ENCODE measurements at places on chromosomes 3 and 15. TPM values are rescaled to one million over a fixed set of nuclear protein-coding genes. Genes with fewer than 3 reads are reported as not detected.

DNA sequence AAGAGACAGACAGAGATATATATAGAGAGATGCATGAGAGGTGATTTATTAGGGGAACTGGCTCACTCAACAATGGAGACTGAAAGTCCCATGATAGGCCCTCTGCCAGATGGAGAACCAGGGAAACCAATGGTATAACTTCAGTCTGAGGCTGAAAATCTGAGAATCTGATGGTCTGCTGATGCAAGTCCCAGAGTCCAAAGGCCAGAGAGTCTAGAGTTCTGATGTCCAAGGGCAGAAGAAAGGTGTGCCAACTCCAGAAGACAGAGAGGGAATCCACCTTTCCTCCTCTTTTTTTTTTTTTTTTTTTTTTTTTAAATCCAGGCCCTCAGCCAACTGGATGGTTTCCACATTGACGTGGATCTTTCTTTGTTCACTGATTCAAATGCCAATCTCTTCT lies 197.9 kb upstream of the MEIS2 start:
- DNase-seq, result no peak

DNA sequence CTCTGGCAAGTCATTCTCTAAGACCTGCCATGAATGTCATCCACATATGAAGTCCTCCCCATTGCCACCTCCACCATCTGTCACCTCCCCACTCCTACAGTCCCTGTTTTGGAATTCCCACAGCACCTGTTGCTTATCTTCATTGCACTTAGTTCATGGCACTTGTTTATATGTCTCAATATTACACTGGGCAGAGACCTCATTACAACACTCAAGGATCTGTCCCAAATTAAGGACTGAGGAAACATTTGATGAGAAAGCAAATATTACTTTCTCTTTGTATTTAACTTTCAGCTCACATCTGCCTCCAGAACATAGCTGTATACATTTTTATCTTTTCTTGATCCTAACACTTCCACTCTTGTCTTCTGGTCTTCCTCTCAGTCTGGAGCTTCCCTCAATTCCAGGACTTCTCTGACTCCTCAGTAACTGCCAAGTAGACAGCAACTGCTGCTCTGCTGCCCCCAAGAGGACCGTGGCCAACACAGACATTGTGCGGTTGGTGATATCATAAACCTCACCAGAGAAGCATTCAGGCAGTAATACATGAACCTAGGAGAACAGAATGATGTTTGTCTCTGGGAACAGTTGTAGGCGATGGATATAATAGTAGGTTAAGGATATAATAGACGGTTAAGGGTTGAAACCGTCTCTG lies 45.0 kb upstream of the FGF12 start:
- DNase-seq, result no peak

GRCh38 chr15:77634266-77634962 lies 1.7 kb upstream of the LINGO1 start:
- peak; percentile 91 for DNase-seq

DNA sequence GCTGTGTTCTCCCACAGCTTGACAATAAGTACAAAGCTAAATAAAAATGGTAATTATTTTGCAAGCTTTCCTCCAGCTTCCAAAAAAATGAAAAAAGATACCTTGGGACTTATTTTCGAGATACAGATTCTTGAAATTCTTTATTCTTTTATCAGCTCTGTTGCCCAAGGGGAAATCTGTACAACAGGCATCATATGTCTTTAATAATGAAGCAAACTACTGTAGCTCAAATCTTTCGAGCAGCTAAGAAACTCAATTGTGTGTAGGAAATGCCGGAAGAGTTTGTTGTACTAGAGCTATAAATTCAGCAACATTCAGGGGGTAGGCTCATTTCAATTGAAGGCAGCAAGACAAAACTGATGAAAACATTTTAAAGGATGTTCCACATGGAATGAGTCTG lies 297.7 kb downstream of the GBE1 start:
- DNase-seq, result no peak

DNA sequence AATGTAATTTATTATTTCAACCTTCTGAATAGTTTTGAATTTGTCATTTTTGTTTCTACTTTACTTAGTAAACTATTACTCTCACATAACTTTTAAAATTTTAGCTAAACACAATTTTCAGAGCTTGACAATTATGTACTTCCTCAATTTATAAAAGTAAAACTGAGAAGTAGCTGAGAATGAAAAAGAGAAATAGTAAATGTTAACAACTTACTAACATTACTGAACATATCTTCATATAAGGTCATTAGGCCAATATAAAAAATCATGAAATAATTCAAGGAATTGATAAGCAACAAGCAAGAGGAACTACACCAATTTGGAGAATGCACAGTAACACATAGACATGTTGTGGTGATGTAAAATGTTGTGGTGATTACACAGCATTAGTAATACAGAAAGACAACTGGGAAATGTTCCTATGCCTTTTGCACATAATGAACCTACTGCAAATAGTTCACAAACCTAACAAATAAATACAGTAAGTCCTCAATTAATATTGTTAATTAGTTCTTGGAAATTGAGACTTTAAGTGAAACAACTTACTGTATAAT lies 137.9 kb downstream of the CBLB start:
- no peak for DNase-seq

GRCh38 chr15:99452728-99453636 lies 112.8 kb upstream of the MEF2A start:
- DNase-seq, result peak; percentile 47

DNA sequence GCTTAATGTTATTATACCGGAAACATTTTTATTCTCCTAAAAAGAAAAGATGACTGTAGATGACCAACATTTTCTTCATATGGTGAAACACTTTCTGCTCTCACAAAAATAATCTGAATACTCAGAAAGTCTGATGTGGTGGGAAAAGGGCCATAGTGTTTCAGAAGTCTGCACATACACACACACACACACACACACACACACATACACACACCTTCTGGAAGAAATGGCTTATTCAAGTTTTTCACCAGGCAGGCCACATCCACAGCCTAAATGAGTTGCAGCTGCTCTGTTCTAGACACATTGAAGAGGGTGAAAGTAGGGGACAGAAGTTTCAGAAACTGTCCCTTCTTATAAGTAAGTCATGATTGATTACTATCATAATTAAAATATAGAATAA lies 220.0 kb downstream of the ZMAT3 start:
- DNase-seq, result no peak

DNA sequence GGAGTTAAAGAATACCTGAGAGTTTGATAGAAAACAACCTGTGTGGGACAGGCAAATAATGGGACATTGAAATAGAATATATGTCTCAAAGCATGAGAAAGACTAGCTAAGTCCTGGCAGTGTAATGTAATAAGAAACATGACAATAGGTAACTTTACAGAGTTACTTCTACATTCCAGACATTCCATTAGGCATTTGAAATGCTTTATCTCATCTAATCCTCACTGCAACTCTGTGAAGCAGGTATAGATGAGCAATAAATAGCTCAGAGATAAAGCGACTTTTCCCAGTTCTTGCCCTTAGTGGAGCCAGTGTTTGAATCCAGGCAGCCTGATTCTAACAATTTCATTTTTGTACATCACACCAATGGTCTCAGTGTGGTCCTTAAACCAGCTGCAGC lies 76.8 kb downstream of the CPNE4 start:
- no peak for DNase-seq

DNA sequence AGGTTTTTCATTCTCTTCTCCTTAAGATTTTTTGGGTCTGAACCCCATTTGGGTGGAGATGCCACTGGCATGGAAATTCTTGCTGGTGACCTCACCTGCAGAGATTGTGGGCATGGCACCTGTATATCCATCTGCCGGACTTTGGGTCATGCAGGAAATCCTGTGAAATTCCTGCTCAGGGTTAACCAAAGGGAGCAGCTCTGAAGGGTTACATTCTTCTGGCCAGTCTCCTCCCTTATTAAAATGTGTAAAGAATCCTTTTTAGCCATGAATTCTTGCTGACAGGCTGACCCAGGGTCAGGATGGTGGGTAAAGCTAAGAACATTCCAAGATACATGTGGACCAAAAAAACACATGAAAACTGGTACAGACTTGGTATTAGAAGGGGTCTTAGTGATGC lies 27.4 kb downstream of the ARHGEF26 start:
- no peak for DNase-seq

GRCh38 chr15:84597296-84597695 lies 3.5 kb upstream of the ZSCAN2 start:
- DNase-seq, result no peak

Gene GOLGA6B
- not detected for total RNA-seq

Gene KLF15
- total RNA-seq, result 0.66 TPM

Gene ACKR4
- total RNA-seq, result not detected

Gene PIF1
- total RNA-seq, result 20.7 TPM
